Gastroesophageal sphincter (tissue), 4 donors: ENCODE measurements at places on chromosomes 5 and 9.
A peak's percentile ranks its signal among the peaks of the same experiment; 100 is the strongest.

GRCh38 chr9:19431361-19432171 is 22.8 kb downstream of the ACER2 start:
- H3K27me3 ChIP-seq = no peaks in the 10 kb centered on the region
- no peak overlapping the region for H3K4me3 ChIP-seq
- peak; percentile 77 for ATAC-seq
- H3K27ac ChIP-seq = peak overlapping the region; percentile 48
- H3K4me1 ChIP-seq = no peaks in the 10 kb centered on the region
- no peaks in the 10 kb centered on the region for H3K36me3 ChIP-seq

DNA sequence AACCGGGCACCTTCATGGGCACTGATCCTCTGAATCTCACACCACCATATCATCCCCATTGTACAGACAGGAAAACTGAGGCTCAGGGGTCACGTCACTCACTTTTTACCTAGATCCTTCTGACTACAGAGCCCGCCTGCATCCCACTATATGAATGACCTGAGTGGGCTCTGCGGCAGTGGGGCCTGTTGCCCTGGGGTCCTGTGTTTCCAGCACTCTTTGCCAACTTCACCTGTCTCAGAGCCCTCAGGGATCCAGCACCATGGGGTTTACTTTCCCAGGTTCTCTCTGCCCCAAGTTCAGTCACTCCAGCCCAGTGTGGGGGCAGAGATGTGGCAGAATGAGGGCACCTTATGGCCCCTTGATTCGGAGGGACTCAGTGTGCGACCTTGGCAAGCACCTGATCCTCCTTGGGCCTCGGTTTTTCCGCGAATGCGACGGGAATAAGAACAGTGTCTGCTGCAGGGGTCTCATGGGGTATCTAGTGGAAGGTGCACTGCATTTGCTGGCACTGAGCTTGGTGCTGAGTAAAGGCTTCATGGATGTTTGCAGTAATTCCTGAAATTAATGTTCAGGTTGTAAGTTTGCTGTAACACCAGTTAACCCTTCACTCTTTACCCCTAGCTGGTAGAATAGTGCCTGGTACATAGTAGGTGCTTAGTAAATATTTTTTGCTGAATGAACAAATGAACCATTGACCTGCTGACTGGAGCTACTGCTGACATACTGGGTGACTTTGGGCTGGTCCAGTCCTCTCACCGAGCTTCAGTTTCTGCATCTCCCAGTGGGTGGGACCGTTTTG is 47.1 kb upstream of the BOD1 start:
- ATAC-seq = no peak
- H3K36me3 ChIP-seq = no peaks in the 10 kb centered on the region
- H3K27me3 ChIP-seq = peaks cover 8% of the 10 kb centered on the region
- no peaks in the 10 kb centered on the region for H3K4me1 ChIP-seq
- H3K27ac ChIP-seq = no peak overlapping the region

GRCh38 chr5:93748875-93749397 is 7.5 kb upstream of the POU5F2 start:
- no peaks in the 10 kb centered on the region for H3K36me3 ChIP-seq
- no peaks in the 10 kb centered on the region for H3K27me3 ChIP-seq
- no peaks in the 10 kb centered on the region for H3K4me1 ChIP-seq
- no peak for ATAC-seq
- H3K27ac ChIP-seq = no peak overlapping the region

DNA sequence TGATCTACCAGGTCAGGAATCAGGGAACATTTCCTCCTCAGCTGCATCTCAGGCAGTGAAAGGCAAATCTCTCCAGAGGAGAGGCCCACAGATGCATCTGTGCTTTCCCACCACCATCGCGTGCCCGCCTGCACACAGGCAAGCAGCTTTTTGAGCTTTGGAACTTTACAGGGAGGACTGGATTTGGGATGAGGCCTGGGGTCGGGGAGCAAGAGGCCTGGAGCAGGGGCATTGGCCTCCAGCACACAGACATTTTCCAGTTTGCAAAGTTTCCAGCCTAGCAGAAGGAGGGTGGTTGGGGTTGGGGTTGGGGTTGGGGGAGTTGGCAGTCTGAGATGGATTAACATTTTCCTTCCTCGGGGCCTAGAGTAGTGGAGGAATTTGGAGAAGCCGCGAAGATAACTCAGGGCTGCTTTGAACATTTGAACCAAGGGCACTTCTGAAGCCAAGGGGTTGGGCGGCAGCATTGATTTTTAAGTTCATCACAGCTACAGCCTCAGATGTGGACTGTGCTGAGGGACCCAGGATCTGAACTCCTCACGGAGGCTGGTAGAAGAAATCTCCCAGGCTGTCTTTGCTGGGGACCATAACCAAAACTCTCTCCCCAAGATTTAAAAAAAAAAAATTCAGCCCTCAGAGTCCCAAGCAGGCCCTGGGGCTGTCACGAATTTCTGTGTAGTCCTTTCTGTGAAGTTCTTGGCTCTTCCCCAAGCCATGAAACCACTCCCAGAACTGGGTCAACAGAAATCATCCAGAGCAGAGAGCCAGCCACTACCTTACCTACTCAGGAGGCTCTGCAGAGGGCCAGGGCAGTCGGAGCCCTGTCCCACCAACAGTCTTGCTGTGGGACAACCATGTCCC is 25.6 kb downstream of the C5orf15 start:
- H3K4me3 ChIP-seq = no peak overlapping the region
- H3K27me3 ChIP-seq = peaks cover 5% of the 10 kb centered on the region
- no peak for ATAC-seq
- peaks cover 12% of the 10 kb centered on the region for H3K4me1 ChIP-seq

DNA sequence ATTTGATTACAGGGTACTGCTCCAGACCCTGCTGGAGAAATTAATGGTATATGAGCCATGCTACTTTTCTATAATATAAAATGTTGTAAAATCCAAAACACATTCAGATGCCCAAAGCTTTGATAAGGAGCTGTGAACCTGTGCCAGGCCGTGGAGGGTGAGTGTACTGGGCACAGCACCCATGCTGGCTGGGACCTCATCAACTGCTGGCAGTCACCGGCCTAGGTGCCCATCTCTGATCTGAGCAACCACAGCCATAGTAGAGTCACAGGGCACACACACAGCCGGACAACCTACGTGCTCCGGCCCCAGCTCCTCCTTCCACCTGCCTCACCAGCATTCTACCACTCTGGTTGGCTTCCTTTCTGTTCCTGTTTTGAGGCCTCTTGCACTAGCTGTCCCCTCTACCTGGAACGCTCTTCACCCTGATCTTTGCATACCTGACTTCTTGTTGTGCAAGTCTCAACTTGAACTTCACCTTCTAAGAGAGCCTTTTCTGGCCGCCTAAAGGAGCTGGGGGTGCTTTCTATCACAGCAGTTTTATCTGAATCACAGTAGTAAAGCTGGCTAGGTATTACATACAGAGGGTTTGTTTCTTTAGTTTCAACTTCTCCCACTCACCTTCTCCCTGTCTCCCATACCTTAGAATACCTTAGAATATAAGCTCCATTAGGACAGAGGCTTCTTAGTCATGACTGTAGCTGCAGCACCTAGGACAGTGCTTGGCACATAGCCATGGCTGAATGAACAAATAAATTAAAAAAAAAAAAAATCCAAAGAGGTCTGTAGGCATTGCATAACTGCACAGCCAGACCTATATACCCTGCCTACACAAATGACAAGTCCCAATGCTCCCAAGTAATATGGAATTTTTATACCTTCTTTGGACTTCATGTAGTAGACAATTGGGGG is 51.7 kb downstream of the MED27 start:
- peaks cover 30% of the 10 kb centered on the region for H3K4me1 ChIP-seq
- no peak for ATAC-seq
- H3K36me3 ChIP-seq = no peaks in the 10 kb centered on the region
- H3K4me3 ChIP-seq = no peak overlapping the region

DNA sequence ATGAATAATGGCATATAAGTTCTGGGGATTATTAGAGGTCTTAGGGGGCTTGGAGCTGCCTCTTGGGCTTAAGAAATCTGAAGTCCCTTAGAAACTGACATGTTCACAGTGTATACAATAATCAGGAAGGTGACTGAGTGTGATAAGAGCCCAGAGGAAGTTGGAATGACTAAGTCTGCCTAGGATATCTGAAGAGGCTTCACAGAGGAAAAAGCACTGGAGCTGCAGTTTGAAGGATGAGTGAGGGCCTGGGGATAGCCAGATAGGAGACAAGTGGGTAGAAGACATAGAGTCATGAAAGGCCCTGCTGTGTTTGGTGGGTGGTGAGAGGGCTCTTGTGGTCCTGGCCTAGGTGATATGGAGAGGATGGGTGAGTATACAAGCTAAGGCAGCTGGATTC is 8.8 kb downstream of the NEUROG1 start:
- H3K4me1 ChIP-seq = no peaks in the 10 kb centered on the region
- no peak overlapping the region for H3K27ac ChIP-seq
- ATAC-seq = no peak

DNA sequence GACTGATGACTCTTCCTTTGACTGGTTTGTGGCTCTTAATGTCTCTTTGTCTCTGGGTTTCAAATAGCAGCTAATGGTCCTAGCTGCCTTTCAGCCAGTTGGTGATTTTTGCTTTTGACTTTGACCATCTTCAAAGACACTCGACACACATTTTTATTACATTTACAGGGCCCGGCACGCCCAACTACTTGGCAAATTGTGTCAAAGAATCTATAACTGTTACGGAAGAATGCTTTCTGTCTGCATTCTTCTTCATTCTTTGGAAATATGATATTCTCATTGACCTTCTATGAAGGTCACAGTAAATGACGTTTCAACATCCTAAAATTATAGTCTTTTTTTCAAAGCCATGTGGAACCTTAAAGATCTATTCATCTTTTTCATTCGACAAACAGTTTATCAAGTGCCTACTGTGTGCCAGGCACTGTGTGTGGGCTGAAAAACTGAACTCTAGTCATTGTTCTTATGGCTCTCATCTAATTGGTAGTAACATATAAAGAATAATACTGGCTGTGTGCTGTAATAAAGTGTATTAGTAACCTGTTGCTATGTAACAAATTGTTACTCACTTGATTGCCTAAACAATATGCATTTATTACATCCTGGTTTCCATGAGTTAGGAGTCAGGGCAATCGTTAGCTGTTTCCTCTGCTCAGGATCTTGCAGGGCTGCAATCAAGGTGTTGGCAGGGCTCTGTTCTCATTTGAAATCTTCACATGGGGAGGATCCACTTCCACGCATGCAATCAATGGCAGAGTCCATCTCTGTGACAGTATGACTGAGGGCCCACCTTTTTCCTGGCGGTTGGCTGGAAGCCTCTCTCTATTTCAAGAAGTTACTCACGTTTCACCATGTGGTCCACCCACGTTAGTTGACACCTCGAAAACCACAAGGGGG is 7.0 kb upstream of the WHRN start:
- ATAC-seq = no peak
- H3K27ac ChIP-seq = no peak overlapping the region
- no peaks in the 10 kb centered on the region for H3K4me1 ChIP-seq
- H3K36me3 ChIP-seq = no peaks in the 10 kb centered on the region
- no peak overlapping the region for H3K4me3 ChIP-seq

- peak; percentile 47 for ATAC-seq
- peaks cover 3% of the 10 kb centered on the region for H3K27me3 ChIP-seq
- no peaks in the 10 kb centered on the region for H3K36me3 ChIP-seq
- no peak overlapping the region for H3K4me3 ChIP-seq
Observed at GRCh38 chr5:14587150-14587549, 5.6 kb downstream of the OTULINL start.

DNA sequence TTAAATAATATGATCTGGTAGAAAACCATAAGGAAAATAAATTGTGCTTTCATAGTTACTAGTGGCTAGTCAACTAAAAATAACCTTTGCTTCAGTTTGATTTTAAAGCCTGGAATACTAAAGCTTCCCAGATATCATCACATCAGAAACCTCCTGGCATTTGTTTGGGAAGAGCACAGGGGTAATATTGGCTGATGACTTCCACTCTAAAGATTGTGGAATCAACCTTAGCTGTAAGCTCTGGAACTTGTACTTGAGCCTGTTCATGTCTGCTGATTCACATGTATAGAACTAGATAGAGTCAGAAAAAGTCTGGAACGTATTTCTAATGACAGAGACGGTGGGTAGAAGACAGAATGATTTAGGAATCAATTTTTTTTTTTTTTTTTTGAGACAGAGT is 345.0 kb downstream of the CWC27 start:
- H3K4me3 ChIP-seq = no peak overlapping the region
- H3K36me3 ChIP-seq = no peaks in the 10 kb centered on the region
- no peaks in the 10 kb centered on the region for H3K4me1 ChIP-seq
- no peaks in the 10 kb centered on the region for H3K27me3 ChIP-seq
- no peak for ATAC-seq

DNA sequence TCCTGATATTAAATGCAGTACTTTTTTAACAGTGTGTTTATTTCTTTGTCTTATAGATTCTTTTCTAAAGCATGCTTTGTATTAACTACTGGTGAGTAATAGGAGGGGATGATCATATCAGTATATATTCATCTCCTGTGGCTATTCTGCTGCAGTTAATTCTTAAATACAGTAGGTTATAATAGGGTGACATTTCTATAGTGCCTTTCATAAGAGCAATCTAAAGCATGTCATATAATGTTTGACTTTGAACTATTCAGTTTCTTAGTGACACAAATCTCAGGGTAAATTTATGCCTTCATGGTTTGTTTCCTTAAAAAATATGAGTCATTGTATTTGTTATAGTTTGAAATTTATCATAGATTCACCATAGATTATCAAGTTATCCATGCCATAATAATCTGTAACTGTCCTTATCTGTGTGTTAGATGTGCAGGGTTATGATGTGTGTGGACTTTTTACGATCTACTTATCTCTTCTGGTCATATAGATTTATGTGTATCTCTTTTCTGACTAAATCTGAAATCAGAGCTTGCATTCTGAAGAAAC is 1019.5 kb downstream of the NR2F1-AS1 start:
- no peak for ATAC-seq
- no peaks in the 10 kb centered on the region for H3K36me3 ChIP-seq
- H3K27me3 ChIP-seq = no peaks in the 10 kb centered on the region

DNA sequence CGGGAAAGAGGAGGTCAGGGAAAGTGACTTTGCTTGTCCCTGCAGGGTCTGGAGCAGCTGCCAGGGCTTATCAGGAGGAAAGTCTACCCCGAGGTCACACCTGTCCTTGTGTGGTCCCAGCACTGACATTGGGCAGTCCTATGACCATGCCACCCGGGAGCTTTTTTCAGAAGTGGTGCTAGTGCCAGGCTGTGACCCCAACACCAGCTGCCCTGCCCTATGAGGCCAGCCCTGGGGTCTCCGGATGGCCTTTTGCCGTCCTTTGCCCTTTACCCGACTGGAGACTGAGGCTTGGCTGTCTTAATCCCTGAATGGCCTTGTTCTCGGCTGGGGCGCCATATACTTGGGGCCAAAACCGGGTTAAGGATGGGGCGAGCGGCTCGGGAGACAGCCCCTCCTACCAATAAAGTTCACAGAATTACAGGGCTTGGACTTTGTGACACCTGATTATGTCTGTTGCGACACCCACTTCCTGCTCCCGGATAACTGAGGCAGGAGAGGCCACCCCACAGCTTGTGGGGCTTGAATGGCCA is 22.2 kb upstream of the SLC9A3 start:
- no peaks in the 10 kb centered on the region for H3K36me3 ChIP-seq
- no peak overlapping the region for H3K27ac ChIP-seq
- no peak overlapping the region for H3K4me3 ChIP-seq
- H3K27me3 ChIP-seq = peaks cover 63% of the 10 kb centered on the region
- no peaks in the 10 kb centered on the region for H3K4me1 ChIP-seq

GRCh38 chr5:127599320-127599719 is 49.6 kb upstream of the CTXN3 start:
- H3K4me1 ChIP-seq = no peaks in the 10 kb centered on the region
- H3K36me3 ChIP-seq = no peaks in the 10 kb centered on the region
- peak overlapping the region; percentile 28 for H3K27ac ChIP-seq
- no peaks in the 10 kb centered on the region for H3K27me3 ChIP-seq

GRCh38 chr5:154767576-154767975 is 12.4 kb downstream of the LARP1 start:
- H3K27me3 ChIP-seq = no peaks in the 10 kb centered on the region
- ATAC-seq = no peak
- no peaks in the 10 kb centered on the region for H3K36me3 ChIP-seq
- no peak overlapping the region for H3K27ac ChIP-seq
